ENCODE measurements at places on chromosomes 12 and 14.

- no peak for DNase-seq
These were observed 272.3 kb downstream of the TMTC2 start for GRCh38 chr12:82958966-82959365.

- DNase-seq, result no peak
These were observed 1.2 kb downstream of the HNRNPC start for GRCh38 chr14:21267886-21268616.

DNA sequence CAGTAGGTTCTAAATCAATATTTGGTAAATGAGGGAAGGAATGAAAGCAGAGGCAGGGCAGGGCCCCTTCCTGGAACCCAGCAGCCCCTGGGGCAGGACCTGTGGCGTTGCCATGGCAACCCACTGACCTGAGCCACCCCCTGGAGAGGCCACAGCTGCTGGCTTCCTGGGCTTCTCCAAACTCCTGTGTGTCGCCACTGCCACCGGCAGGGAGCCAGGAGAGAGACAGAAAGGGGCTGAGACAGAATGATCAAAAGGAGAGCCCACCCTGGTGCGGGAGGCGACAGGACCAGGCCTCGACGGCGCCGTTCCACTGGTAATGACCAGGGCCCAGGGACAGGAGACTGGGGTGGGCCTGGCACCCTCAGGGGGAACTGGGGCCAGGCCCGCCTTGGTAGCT, 18.2 kb downstream of the RFX4 start:
- DNase-seq, result no peak

DNA sequence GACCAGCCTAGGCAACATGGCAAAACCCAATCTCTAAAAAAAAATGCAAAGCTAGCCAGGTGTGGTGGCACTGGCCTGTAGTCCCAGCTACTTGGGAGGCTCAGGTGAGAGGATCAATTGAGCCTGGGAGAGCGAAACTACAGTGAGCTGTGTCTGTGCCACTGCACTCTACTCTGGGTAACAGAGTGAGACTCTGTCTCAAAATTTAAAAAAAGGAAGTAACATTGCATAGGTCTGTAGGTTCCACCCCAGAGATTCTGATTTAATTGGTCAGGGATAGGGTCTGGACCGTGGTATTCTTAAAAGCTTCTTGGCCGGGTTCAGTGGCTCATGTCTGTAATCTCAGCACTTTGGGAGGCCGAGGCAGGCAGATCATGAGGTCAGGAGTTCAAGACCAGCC, 26.2 kb downstream of the ZC2HC1C start:
- no peak for DNase-seq

GRCh38 chr14:101977311-101978071, 13.1 kb downstream of the DYNC1H1 start:
- no peak for DNase-seq

DNA sequence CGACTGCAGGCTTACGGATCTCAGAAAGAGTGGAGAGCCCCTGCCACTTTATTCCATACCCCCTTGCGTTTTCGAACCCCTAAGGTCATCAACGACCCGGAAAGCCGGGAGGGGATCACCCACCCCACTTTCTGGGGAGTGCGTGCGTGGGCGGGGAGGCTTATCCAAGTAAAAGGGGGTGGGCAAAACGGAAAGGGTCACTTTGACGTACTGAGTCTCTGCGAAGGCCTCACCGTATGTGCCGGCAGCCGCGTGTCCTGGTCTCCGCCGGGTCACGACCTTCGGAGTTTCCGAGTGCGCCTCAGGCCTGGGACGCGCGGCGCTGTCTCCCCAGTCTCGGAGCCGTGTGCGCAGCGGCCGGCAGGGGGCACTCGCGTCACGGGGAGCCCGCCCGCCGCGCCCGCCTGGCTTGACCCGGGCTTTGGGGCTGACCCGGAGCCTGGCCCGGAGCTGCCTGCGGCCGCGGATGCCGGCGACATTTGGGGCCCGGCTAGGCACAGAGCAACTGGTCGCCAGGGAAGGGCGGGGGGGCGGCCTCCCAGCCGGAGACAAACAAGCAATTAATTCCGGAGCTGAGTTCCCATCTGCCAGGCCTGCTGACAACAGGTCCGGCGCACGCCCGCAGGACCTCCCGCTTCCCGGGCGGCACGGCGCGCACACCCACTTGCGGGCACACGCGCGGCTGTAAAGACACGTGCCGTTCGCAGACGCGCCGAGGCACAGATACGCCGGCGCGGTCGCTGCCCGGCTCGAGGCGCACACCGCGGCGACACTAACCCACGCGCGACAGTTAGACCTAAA, 890 bp upstream of the KIF26A start:
- DNase-seq, result peak; percentile 61

DNA sequence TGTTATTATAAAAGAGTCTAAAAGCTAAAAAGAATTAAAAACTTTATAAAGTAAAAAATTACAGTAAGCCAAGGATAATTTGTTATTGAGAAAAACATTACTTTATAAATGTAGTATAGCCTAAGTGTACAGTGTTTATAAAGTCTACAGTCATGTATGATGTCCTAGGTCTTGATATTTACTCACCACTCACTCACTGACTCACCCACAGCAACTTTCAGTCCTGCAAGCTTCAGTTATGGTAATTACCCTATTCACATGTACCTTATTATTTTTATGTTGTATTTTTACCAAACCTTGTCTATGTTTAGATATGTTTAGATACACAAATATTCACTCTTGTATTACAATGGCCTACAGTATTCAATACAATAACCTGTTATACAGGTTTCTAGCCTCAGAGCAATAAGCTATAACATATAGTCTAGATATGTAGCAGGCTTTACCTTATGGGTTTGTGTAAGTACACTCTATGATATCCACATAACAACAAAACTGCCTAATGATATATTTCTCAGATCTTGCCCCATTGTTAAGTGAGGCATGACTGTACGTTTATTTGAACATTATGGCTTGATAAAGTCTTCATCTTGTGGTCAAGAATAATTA, 113.7 kb upstream of the KITLG start:
- no peak for DNase-seq

DNA sequence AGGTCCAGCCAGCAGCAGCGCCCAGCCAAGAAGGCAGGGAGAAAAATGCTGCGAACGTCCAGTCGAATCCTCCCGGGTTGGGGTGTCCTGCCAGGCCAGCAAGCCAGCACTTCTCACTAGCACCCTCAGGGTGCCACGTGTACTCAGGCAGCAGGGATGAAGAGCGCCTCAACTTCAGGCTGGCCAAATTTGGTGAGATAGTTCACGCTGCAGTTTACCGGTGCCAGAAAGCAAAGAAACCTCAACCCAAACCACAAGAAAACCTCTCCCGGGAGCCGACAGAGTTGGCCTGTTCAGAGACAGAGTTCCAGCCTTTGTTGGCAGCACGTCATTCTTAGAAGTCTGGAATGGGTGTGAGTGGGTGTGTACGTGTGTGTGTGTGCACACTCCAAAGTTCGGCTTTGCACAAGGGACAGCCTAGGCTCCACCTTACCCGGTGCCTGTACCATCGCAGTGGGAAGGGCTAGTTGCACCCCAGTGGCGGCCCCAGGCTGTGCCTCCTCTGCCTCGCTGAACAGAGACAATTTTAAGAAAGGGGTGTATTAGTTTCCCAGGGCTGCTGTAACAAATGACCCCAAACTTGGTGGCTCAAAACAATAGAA, 42.1 kb downstream of the ELK3 start:
- DNase-seq, result no peak

GRCh38 chr14:77037938-77038568, 9.5 kb upstream of the IRF2BPL start:
- DNase-seq, result no peak

DNA sequence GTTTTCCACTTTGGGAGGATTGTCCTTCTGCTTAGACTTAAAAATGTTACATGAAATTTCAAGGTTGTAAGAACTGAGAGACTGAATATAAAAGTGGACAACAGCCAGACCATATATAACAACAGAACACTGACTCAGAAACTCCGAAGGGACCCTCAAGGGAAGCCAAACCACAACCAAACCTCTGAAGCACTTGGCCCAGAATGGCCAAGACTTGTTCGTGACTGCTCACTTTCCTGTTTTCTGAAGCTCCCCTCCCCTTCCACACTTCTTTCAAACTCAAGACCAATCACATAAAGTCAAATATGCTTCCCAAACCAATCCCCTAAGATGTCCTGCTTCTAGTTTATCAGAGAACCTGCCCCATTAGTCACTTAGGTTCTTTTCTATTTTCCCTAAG, 13.7 kb downstream of the OR6J1 start:
- DNase-seq, result no peak

- DNase-seq, result no peak
These were observed 14.3 kb downstream of the MYL2 start for GRCh38 chr12:110906083-110906482.

DNA sequence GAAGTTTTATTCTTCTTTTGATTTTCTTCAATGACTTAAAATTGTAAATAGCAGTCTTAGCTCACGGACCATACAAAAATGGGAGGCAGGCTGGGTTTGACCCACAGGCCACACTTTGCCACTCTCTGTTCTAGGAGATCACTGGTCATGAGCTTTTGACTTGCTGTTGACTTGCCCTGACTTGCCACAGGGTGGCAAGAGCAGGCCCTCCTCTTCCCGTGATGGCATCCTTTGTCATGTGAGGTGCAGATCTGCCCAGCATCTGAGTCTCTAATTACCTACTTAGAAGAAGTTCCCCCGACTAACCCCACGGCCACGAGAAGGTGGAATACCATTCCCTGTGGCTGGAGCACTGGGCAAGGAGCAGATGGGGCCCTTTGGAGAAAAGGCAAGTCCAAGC, 81.0 kb upstream of the SCAF11 start:
- DNase-seq, result no peak

DNA sequence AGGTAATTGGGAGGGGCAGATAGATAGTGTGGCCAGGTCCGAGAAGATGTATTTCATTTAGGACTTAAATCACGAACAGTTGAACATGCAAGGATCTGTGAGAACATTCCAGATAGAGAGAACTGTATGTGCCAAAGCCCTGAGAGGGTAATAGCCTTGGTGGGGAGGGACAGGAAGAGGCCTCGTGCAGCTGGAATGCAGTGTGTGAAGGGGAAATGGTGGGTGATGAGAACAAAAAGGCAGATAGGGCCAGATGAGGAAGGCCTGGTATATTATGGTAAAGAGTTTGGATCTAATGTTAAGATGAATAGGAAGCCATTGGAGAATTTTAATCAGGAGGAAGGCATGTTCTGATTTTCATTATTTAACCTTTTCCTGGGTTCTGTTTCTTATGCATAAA, 136.3 kb downstream of the TPH2 start:
- DNase-seq, result no peak

GRCh38 chr14:35754671-35755070, 54.4 kb downstream of the RALGAPA1 start:
- no peak for DNase-seq

- no peak for DNase-seq
These were observed 15.4 kb upstream of the PPP1R1A start for GRCh38 chr12:54603872-54604271.

GRCh38 chr14:69613312-69614073, 2.1 kb downstream of the SUSD6 start:
- no peak for DNase-seq

DNA sequence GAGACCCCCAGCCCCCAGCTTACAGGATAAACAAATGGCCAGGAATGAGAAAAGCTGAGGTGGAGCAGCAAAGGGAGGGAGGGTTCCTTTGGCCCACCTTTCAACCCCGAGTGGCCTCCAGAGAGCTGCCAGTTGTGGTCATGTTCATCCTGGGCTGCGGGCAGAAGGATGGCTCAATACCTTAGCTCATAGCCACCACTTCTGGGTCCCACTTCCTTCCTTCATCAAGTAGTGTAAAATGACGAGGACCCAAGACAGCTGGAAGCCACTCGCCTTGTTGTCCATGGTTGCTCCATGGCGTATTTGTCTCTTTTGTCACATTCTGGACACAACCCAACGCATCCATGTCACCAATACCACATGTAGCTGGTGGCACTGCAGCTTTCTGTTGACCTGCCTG, 24.2 kb downstream of the CRACR2A start:
- DNase-seq, result no peak

DNA sequence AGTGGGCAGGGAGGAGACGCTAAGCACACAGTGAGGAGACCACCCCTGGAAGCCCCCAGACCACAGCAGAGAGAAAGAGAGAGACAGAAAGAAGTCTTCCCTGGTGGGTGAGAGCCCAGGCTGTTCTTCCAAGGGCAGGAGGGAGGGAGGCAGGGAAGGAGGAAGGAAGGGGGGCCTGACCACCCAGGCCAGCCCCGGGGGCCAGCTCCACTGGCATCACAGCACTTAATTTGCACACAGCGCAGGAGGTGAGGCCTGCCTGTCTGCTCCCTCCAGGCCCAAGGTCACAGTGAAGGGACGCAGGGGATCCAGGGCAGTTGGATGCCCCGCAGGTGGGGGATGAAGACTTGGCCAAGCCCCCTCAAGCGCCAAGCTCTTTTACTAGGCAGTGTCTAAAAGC, 141.9 kb upstream of the C14orf180 start:
- DNase-seq, result no peak

DNA sequence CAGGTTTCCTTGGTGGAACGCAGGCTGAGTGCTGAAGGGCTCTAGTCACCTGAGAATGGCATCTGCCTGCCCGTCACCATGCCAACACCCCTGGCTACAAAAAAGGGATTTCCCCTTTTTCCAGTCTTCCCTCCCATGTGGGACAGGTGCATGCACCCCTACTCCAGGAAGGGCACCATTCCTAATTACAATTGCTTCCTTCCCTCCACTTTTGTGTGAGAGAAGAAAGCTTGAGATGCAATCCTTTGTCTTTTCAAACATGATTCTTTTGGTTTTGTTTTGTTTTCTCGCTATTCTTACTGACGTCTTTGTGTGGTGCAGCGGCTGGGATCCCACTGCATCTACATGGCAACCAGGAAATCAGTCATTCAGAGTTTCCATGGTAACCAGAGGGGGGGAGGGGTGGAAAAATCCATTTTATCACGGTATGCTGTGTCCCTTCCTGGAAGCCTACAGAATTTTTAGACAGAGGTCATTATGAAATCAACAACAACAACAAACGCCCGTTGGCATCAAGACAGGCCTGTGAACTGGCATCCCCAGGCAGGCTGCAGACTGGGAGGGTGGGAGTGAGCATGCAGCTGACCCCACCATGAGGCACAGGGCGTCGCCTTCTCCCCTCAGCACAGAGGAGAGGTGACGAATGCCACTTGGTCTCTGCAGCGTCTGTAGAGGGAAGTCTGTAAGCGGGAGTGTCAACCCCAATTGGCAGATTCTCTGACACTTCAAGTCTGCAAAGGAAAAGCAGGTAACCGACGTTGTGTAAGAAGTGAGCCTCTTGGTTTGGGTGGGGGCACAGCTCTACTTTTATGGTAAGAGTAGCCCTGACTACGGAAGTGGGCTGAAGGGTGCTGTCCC, 13.6 kb upstream of the GNG2 start:
- DNase-seq, result peak; percentile 94

GRCh38 chr14:36383767-36384431, 63.5 kb upstream of the MBIP start:
- no peak for DNase-seq

GRCh38 chr14:52279408-52279807, 11.9 kb downstream of the PTGDR start:
- DNase-seq, result no peak

- no peak for DNase-seq
These were observed 10.7 kb downstream of the TEDC1 start for GRCh38 chr14:105501504-105502291.

GRCh38 chr14:86015941-86016340, 486.0 kb downstream of the FLRT2 start:
- no peak for DNase-seq
